Stimulated activated CD8-positive, alpha-beta memory T cell treated with anti-CD3 and anti-CD28 coated beads, Interleukin-2, amount 100 ng/mL, for 48 hours (primary cell): ENCODE measurements at places on chromosomes 5 and 9.

DNA sequence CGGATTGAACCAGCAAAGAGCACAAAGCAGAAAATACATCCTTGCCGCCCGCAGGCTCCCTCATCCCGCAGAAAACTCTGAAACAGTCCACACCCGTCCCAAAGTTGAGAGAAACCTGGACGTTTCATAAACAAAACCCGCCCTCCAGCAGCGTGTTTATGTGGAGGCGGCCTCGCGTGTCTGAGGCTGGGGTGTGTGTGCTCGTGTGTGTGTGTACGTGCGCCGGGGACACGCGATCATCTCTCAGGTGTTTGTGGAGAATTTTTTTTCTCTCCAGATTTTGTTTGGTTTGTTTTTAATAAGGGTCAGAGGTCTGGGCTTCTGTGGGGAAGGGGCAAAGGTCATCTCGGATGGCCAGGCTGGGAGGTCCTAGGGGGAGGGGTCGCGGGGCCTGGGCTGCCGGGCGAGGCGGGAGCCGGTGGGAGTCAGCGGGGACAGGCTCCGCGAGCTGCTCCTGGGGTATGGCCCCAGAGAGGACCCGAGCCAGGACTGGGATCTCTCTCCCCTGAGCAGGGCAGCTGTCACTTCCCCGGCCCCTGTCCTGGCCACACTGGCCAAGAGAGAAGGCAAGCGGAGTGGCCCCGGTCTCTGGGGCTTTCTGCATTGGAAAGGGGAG is 206.4 kb downstream of the C9orf50 start:
- no peak for DNase-seq

DNA sequence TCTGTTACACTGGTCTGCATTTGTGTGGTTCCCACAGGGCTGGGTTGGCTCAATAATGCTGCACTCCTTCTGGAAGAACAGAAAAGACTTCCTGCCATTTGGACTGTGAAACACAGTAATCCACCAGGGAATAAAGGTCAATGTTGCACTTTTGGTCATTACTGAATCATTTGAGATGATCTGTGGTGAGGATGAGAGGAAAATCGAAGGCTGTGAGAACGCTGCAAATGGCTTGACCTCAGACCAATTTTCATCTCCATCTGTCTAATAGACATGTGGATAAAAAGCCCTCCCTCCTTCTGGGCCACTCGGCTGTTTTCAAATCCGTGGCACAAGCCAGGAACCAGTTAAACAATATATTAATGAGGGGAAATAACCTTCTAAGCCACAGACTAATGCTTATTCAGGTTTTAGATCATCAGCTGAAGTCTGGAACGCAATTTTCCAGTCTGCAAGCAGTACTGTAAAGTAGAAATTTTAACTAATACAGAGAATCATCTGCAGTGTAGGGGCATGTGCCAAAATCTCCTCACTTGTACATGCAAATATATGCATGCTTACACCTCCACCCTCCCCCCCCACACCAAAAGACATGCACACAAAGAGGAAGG is 20.2 kb downstream of the TLE1 start:
- DNase-seq, result no peak

DNA sequence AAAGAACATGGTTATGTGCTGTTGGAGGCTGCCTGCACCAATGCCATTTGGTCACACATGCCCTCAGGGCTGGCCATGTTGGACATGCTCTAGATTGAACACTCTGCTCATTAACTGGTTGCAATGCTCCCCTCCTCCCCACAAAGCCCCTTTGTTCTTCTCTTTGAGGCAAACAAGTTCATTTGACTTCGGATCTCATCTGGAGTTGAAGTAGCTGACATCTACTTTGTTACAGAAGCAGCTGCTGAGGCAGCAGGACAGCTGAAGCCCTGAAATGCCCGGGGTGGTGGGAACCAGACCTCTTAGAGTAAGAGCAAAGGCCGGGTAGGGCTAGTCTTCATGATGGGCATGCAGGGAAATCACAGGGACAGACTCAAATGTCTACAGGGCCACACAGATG is 123.5 kb downstream of the APBA1 start:
- DNase-seq, result no peak

- DNase-seq, result no peak
Measured at GRCh38 chr5:135842737-135843136, 8.3 kb downstream of the SLC25A48 start.

DNA sequence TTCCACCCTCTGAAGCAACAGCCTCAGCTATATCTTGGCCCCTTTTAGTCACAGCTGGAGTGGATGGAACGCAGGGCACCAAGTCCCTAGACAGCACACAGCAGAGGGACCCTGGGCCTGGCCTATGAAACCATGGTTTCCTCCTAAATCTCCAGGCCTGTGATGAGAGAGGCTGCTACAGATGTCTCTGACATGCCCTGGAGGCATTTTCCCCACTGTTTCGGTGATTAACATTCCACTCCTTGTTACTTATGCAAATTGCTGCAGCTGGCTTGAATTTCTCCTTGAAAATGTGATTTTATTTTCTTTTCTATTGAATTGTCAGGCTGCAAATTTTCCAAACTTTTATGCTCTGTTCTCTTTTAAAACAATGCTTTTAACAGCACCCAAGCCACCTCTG is 384.8 kb downstream of the PRR16 start:
- DNase-seq, result no peak

DNA sequence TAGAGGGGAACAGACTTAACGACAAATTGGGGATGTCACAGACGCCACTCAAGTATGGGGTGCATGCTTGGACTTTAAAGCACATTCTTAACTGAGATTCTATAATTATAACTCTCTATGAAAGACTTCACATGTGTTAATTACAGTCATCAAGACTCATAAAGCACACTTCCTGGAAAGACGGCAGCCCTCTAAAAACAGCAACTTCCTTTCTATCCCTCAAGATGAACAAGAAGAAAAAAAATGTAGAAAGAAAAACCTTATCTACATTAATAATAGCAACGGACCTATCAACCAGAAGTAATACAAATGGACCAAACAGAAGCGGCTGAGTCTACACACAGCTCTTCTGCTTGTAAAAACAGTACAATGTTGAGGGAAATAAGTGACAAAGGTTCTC is 21.2 kb downstream of the GNAQ start:
- DNase-seq, result no peak

DNA sequence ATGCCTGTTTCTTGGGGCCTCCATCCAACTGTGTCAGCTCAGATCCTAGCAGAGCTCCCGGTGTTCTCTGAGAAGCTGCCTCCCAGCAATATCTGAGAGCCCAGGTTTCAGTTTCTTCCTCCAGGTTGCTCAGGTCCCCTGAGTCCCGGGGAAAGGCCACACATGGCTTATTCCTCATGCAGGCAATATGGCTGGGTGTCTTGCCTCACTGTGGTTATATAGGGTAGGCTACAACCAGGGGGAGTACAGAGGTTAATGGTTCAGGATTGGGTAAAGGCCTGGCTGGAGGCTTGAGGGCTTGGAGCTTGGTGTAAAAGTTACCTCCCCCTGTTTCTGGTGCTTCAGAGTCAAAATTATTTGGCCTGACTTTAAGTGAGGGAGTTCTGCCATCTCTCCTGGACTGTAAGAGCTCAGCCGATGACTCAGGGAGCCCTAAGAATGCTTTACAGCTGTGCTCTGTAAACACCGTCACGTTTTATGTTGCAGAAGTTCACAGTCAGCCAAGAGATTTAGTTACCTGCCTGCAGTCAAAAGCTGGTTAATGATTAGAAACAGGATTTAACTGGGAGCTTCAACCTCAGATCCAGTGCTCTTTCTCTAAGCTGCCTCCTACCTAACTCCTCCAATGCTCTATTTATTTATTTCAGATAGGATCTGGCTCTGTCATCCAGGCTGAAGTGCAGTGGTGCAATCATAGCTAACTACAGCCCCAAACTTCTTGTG is 24.3 kb upstream of the UBAP2 start:
- no peak for DNase-seq

GRCh38 chr5:81632679-81633078 is 118.2 kb downstream of the SSBP2 start:
- no peak for DNase-seq

GRCh38 chr5:172443441-172444109 is 10.8 kb downstream of the SH3PXD2B start:
- DNase-seq, result peak; percentile 61

- no peak for DNase-seq
Measured at GRCh38 chr5:42064821-42065220, 139.7 kb downstream of the FBXO4 start.

- no peak for DNase-seq
Measured at GRCh38 chr9:127175764-127176163, 53.3 kb upstream of the ANGPTL2 start.

DNA sequence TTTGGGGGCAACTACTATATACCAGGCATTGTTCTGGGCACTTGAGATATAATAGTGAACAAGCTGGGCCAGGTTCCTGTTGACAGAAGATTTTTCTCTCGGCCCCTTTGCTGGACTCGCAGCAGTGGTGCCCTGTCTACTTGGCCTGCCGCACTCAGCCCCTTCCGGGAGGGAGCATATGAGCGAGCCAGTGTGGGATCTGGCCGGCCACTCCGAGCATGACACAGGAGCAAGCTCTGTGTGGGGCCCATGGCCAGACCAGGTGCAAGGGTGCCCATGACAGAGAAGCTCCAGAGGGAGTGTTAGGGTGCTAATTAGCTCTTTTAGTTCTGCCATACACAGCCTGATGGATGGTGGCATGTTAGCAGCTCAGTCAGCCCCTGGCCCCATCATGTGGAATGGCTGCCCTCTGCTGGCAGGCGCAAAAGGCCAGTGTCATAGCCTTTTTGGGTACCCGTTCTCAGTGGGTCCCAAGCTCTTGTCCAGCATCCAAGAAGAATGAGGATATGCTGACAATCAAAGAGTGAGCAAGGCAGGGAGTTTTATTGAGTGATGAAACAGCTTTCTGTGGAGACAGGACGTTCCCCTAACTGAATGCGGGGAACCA is 9.3 kb upstream of the KIF4B start:
- DNase-seq, result peak; percentile 2

DNA sequence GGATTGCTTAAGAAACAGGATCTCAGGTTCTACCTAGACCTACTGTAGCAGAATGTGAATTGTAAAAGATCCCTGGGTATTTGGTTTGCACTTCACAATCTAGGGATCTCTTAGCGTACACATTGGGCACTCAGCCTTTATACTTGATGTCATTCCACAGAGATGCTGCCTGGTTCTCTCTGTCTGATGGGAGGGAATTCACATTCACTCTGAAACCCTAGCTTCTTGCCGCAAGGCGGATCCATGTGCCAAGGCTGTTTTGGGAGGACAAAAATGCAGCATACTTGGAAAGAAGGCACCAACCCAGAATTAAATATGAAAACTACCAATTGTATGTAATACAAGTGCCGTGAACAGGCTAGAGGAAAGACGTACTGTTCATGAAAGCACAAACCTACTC is 323.0 kb downstream of the EBF1 start:
- no peak for DNase-seq

GRCh38 chr9:37455884-37456647 is 9.2 kb downstream of the ZBTB5 start:
- no peak for DNase-seq

- DNase-seq, result peak; percentile 16
Measured at GRCh38 chr5:147628058-147628895, 118.4 kb upstream of the DPYSL3 start.

DNA sequence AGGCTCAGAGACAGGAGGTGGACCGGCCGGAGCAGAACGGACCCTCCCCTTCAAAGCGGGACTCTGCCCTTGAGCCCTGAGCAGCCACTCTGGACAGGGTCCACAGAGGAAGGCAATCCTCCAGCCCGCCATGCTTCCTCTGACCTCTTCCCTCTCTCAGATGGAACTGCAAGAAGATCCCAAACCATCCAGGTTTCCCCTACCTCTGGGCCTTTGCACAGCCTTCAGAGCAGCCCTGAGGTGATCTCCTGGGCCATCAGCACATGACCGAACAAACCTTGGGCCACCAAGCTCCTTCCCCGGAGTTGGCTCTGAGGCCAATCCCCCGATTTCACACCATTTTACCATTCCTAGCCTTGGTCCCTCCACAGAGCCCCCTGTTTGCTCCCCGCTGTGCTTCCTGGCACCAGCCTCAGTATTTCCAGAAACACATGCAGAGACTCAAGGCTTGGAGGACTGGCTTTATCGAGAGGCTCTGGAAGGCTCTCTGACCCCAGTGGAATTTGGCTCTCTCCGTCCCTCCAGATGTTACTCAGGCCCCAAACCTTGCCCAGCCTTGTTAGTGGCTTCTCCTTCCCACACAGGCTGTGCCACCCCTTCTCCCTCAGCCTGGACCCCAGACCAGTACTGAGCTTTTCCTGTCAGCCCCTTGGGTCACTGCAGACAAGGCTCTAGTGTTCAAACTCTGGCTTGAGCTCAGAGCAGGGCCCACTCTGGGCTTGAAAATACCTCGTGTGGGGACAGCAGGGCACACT is 48.6 kb upstream of the KCNMB1 start:
- DNase-seq, result no peak

GRCh38 chr5:114729986-114730385 is 368.1 kb downstream of the KCNN2 start:
- no peak for DNase-seq

GRCh38 chr5:105993027-105993426 is 1677.7 kb downstream of the EFNA5 start:
- no peak for DNase-seq

DNA sequence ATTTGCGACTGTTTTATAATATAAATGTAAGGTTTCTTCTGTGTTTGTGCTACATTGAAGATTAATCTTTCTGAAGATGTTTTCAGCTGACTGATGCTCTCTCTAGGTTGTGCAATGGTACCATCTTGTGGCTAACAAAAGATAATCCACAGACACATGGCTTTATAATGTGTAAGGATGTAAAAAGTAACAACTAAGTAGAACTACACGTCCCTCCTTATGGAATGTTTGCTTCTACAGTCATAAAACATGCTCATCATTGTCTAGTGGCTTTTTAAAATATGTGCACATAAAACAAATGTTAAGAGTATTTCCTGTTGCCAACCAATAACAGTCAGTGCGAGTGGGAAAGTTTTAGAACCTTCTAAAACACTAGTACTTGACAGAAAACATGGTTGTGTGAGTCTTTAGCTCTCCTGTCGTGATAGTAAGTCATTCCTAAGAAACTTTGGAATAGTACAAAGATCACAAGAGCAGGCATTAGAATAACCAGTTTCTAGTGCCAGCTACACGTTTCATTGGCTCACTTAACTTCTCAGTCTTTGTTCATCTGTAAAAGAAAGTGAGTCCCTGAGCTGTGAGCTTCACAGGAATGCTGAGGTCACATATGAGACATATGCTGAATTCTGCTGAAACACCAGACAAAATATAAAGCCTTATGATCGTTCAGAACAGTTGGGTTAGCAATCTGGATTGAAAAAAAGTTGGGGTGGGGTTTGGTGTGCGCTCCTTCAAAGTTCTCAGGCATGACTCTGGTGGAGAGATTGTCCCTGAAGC is 75.7 kb upstream of the GLIS3 start:
- no peak for DNase-seq

- DNase-seq, result no peak
Measured at GRCh38 chr5:61354199-61354598, 22.1 kb downstream of the ZSWIM6 start.

DNA sequence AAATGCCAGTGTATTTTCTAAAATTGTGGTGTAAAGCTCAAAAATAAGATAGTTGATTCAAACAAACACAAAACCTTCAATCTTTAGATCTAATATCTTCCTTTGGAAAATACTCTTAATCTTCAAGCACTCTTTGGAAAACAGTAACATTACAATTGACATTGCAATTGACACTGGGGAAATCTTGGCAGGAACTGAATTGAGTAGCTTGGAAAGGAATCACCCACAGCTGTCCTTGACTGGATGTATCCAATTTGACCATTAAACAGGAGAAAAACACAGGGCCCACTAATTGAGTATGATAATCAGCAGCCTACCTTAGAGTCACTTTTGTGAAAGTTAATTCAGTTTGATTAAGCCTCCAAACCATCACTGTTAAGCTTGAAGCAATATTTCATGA is 776.7 kb downstream of the DTWD2 start:
- DNase-seq, result no peak

- no peak for DNase-seq
Measured at GRCh38 chr5:166581826-166582225, 1709.6 kb upstream of the WWC1 start.

GRCh38 chr9:82993856-82994605 is 68.9 kb downstream of the RASEF start:
- no peak for DNase-seq
